ENCODE measurements at places on chromosomes 1 and 21. TPM values are rescaled to one million over a fixed set of nuclear protein-coding genes. Genes with fewer than 3 reads are reported as not detected.

Gene CACHD1
- total RNA-seq = 16.7 TPM

Gene HPCA
- total RNA-seq = 0.27 TPM

Gene PLA2G2F
- total RNA-seq = not detected

Gene NLRP3
- 6.6 TPM for total RNA-seq

Gene ITGB2
- total RNA-seq = 56.7 TPM

Gene GFI1
- 0.85 TPM for total RNA-seq

Gene SIM2
- total RNA-seq = not detected

Gene HNRNPCL4
- not detected for total RNA-seq

Gene ZDHHC18
- 21.2 TPM for total RNA-seq

Gene GDAP2
- total RNA-seq = 29.2 TPM

Gene ZNF593OS
- total RNA-seq = not detected

Gene PRKAB2
- total RNA-seq = 19.0 TPM

Gene HSPA6
- total RNA-seq = 13.4 TPM

Gene CFAP107
- not detected for total RNA-seq

Gene IL23R
- not detected for total RNA-seq

Gene SHE
- total RNA-seq = 30.5 TPM

Gene OR2T27
- total RNA-seq = not detected

Gene ZNF684
- 7.0 TPM for total RNA-seq

Data from sciatic nerve (tissue), 2 donors.